ENCODE measurements at places on chromosomes 5 and 9. TPM values are rescaled to one million over a fixed set of nuclear protein-coding genes. Genes with fewer than 3 reads are reported as not detected.

The MCIDAS gene
- total RNA-seq = not detected

DNA sequence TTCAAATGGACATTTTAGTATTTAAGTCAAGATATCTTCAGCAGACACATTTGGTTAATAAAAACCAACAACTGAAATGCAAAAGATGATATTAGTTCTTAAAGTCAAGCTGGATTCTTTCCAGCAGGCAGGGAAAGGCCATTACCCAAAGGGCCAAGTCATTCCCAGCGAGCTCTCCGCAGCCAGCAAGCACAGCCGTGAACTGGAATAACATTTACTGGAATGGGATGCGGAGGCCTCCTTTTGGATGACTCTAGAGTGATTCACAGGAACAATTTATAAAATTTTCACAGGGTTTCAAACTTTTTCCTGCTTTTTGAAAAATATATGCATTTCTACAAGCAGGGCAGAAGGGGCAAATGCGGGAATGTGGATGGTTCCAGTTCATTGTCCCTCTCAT is 76.6 kb upstream of the DAB2 start:
- DNase-seq = peak; percentile 48

The MYMK gene
- total RNA-seq = not detected

The SELENOP gene
- total RNA-seq = 996 TPM

The NUTM2F gene
- total RNA-seq = not detected

The CXCL14 gene
- total RNA-seq = 195 TPM

GRCh38 chr5:82356808-82357671 is 78.9 kb upstream of the RPS23 start:
- DNase-seq = peak; percentile 51

DNA sequence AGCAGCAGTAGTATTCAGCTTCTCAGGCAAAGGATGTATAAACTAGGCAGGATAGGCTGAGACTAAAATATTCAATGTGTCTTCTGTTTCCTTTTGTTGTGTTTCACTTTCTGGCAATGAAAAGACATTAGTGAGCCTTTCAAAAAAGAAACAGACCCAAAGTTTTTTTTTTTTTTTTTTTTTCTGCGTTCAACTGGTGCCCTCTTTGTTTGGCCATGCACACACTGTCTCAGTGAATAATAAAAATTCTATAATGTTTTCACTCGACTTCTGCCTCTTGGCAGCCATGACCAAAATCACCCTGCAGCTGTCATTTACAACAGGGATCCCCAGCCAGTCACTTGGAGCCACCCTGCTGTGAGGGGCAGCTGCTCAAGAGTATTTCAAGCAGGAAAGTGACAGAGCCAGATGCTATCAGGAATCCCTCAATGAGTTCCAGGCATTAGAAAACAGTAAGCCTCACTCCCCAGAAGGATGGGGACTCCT is 44.0 kb upstream of the MAN2A1 start:
- no peak for DNase-seq

- no peak for DNase-seq
Measured at GRCh38 chr9:76198336-76198735, 195.9 kb downstream of the RFK start.

The ZNF354C gene
- 4.9 TPM for total RNA-seq
